NCI-H1694 treated with DMSO at 0.1 percent for 48 hours (cell line): ENCODE measurements at places on chromosomes 3 and 15.
A peak's percentile ranks its signal among the peaks of the same experiment; 100 is the strongest.

GRCh38 chr3:112460519-112461195 is 38.6 kb downstream of the BTLA start:
- DNase-seq, result no peak

- DNase-seq, result no peak
Observed at GRCh38 chr15:73053398-73053723, 1.1 kb downstream of the NEO1 start.

DNA sequence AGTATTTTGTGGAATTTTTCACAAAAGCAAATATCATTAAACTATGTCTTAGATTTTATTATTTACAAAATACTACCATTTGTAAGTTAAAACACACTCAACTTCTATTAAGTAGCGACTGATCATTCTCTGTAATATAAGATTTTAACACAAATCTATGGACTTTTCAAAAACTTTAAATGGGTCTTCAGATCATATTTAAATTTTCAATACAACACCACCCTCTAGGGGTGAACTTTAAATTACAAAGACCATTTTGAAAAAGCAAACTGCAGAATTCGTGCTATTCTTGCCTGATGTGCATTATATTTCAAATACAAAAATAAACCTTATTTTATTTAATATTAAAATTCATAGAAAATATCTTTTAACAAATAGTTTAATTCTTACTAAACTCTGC is 8.2 kb upstream of the VGLL4 start:
- peak; percentile 25 for DNase-seq

DNA sequence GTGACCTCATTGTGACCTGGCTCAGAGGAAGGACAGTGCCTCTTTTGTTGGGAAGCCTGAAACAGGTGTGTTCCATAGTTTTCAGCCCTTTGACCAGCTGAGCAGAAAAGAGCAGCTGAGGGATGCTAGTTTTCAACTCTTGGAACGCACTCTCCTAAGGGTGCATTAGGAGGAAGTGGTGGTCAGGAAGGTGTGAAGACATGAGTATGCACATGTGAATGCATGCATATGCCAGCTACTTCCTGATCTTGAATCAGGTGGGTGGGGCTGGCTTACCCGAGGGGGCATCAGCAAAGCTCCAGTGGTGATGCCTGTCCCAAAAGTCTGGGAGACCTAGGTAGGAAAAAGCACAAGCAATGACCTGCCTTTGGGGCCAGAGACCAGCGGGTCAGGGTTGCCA is 23.3 kb upstream of the CEMIP start:
- no peak for DNase-seq

GRCh38 chr3:122635789-122636188 is 44.9 kb upstream of the PARP14 start:
- no peak for DNase-seq

GRCh38 chr3:102026656-102027055 is 177.3 kb downstream of the NFKBIZ start:
- DNase-seq, result no peak

DNA sequence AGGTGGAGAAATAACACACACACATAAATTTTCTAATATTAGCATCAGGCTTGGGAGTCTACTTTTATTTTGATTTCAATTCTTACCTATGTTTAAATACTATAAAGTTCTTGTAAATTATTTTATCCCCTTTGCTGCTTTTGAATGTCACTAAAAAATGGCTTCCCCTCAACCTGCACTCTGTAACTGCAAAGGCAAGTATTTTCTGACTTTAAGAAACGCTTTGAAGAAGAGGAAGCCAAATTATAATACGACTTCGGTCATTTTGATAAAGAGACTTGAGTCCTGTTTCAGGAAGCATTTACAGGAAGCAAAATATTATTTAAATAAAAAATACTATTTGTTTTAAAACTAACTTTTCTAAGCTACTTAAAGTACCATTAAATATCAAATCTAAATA is 627.7 kb upstream of the AGTR1 start:
- DNase-seq, result no peak

- no peak for DNase-seq
Observed at GRCh38 chr3:101848326-101848725, 988 bp upstream of the NFKBIZ start.

GRCh38 chr3:17258823-17259436 is 374.2 kb downstream of the PLCL2 start:
- DNase-seq, result peak; percentile 20

- DNase-seq, result no peak
Observed at GRCh38 chr3:49028298-49028672, 913 bp downstream of the IMPDH2 start.

GRCh38 chr15:99508852-99509251 is 56.9 kb upstream of the MEF2A start:
- no peak for DNase-seq

- no peak for DNase-seq
Observed at GRCh38 chr15:65828585-65828984, 36.5 kb upstream of the DENND4A start.

GRCh38 chr3:40899286-40899712 is 300.0 kb upstream of the CTNNB1 start:
- no peak for DNase-seq

DNA sequence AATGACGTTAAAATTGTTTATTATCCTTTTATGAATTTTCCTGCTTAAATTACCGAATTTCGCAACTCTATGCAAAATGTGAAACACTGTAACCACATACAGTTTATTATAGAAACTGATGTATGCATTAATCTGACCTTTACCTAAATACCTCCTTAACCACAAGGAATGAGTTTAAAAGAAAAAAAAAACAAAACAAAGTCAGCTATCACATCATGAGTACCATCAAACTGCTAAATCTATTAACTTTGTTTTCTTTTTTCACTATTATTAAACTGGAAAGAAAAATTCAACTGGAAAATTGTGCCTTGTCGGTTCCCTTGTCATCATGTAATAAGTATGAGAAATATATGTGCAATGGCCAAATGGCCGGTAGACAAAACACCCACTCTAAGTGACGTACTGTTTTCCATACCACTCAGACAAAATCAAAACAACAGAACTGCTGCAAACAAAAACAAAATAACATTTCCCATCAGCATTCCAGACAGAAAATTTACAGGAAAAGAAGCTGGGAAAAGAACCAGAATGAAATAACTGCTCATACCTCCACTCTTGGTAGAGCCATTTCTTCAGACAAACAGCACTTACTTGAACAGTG is 415.3 kb downstream of the FOXP1 start:
- DNase-seq, result no peak

GRCh38 chr3:139778682-139779233 is 101.0 kb upstream of the NMNAT3 start:
- no peak for DNase-seq

- DNase-seq, result no peak
Observed at GRCh38 chr15:78944669-78945407, at the start of gene CTSH. TSS of gene CTSH (minus strand) at chr15:78945046. CDS start at chr15:78944981, 65 bp downstream.

GRCh38 chr15:62945760-62946159 is 96.8 kb upstream of the TPM1 start:
- no peak for DNase-seq

DNA sequence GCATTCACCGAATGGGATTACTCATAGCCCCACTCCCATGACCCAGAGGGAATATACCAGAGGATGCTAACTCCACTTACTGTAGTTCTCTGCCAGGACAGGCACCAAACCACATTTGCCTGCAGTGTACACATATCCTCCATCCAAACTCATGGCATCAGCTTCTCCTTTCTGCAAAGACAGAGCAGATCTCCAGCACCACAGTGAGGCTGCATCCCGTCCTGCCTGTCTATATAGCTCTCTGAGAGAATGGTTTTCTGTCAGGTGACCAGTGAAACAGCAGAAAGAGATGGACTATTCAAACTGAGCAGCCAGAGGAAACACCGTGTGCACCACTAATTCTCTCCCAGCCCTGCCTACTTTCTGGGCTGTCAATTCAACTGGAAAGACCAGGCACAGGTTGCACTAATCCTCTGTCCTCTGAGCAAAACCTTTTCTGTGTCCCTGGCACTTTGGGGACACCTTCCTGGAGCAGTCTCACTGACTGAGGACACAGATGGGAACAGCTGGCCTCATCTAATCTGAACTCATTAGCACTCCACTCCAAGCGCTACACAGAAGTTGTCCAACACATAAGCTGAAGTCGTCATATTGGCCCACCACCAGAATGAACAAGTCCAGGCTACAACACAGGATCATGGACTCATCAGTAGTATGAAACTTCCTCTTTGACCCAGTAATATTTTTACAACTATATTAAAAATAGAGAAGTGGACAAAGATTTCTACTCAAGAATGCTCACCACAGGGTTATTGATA is 17.3 kb downstream of the LTF start:
- DNase-seq, result peak; percentile 32

DNA sequence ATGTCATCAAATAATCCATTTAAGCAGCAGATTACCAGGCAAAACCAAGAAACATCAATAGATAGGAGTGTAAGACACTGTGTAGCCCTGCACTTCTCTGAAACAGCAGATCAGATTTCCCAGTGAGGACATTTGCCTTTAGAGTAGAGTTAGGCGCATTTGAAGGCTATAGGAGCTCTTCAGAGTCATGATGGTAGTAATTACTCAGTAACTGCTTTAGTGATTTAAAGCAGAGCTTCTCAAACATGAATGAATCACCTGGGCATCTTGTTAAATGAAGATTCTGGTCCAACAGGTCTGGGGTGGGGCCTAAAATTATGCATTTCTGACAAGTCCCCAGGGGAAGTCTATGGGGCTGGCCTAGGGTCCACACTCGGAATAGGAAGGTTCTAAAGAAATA is 36.9 kb downstream of the THRB start:
- DNase-seq, result no peak

- no peak for DNase-seq
Observed at GRCh38 chr15:70596354-70597055, 166.9 kb downstream of the UACA start.

GRCh38 chr15:95078003-95078402 is 846.6 kb downstream of the MCTP2 start:
- no peak for DNase-seq

- no peak for DNase-seq
Observed at GRCh38 chr3:197026481-197026866, 3.1 kb downstream of the MELTF start.

DNA sequence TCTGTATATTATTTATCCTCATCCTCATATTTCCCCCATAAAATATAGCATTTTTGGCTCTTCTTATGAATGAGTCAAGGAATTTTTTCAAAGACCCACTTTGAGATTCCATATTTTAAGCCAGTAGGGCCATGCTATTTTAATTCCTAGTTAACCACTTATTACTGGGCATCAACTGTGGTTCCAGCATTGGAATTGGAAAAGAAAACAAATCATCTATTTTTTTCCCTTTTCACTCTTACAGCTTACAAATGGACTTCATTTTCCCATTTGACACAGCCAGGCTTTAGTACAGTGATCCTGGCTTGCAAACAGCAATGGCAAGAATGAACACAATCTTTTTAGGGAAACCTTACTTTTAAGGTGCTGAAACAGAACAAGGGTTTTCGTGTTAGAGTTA is 19.4 kb upstream of the PLCL2 start:
- no peak for DNase-seq

- DNase-seq, result no peak
Observed at GRCh38 chr3:74906181-74906580, 291.7 kb upstream of the CNTN3 start.

DNA sequence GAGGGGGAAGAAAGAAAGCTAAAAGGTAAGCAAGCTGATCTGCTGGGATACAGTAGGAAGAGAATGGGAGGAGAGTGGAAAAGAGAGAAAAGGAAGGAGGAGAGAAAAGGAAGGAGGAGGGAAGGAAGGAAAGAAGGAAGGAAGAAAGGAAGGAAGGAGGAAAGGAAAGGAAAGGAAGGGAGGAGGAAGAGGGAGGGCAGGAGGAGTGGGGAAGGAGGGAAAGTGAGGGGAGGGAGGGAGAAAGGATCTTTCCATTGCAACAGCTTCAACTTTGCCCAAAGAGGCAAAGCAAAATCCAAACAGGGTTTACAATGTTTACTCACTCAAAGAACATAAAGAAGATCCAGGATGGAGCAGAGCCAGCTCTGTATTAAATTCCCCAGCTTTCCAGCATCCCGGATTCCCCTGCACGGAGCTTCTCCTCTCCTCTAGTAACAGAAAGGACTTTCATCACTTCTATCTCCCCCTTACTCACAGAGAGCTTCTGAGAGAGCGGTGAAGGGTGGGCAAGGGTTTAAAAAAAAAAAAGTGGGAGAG is 494.2 kb upstream of the PROK2 start:
- no peak for DNase-seq

DNA sequence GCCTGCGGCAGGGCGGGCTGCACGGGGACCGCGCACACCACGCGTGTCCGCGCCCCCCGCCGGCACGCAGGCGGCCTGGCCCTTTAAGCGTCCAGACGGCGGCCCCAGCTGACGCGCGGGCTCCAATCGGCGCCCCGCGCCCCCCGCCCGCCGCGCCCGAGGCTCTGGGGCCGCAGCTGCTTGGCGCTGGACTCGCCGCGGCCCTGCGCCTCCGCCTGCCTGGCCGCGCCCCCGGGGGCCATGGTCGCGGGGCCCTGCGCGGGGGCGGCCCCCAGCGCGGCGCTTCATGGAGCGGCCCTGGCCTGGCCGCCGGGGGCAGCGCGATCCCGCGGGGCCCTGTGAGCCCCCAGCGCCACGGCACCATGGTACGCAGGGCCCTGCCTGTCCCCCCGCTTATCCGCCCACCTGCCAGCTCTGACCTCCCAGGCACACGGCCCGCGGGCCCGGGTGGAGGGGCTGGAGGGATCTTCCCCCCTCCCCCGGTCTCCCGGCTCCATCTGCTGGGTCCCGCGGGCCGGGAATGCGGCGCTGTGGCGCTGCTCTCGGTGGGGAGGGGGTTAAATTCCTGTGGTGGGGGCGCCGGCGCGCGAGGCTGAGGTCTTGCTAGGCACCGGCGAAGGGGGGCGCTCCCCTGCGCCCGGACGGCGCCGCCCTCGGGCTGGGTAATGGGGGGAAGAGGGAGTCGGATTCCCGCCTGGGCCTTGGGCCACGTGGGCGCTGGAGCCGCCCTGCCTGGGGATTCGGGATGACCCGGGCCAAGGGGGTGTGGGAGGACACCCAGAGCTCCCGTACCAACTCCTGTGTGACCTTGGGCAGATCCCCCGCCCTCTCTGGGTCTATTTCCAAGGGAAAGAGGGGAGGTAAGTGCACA is 1.1 kb downstream of the ZBTB47 start:
- no peak for DNase-seq

DNA sequence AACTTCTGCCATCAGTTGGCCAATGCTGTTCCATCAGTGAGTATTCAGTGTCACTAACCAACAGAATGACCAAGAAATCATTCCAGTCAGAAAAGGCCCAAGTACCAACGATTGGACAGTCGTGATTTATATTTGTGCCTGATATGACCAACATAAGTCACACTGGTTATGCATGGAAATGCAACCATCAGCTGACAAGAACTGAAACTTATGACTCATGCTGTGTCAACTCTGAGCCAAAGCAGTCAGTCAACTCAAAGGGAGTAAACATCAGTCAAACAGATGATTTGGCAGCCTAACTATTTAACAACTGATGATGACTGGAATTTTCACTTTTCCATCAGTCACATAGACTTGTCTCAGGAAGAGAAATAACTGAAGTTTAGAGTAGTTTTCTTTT is 142.4 kb downstream of the ANXA2 start:
- no peak for DNase-seq

GRCh38 chr3:149751551-149751950 is 738 bp downstream of the COMMD2 start:
- DNase-seq, result no peak
